ENCODE measurements at places on chromosomes 7 and 10. TPM values are rescaled to one million over a fixed set of nuclear protein-coding genes. Genes with fewer than 3 reads are reported as not detected.

DNA sequence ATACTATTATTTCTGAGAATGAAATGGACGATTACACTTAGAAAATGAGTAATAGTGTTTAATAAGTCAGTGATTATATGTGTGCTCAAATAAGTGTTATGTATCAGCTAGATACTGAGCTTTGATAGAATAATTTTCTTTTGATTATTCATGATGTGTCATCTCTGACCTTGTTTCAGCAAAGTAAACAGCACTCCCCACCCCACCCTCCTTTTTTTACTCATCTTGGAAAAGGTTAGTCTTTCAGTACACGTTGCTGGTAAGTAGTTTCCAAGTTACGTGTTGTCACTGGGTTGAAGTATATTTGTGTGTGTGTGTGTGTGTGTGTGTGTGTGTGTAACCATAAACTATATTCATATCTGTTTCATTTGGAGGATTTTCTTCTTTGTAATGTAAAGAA lies 84.1 kb downstream of the GNAI1 start:
- DNase-seq, result no peak
- no peak overlapping the region for H3K27ac ChIP-seq

DNA sequence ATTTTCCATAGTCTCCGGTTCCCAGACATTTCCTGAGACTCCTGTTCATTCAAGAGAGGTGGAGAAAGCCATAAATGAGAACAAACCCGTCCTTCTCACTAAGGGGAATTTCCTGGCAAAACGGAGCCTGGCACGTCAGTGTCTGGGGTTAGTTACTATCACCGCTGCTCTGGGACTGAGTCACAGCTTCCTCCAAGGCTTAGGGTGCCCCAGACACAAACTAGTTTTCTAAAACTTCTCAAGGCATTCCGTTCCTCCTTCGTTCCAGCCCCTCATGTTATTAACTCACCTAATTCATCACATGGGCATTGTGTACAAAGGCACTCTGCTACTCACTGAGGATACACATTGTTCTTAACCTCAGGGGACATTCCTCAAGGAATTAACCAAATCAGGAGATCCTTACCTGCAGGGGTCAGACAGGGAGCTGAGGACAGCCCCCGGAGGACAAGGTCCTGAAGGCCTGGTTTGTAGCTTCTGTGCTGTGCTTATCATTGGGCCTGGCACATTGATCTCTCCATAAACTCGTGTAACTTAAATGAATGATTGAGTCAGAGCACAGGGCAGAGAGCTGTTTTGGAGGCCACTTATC lies 103.0 kb upstream of the KLF6 start:
- no peaks in the 10 kb centered on the region for H3K36me3 ChIP-seq
- H3K4me3 ChIP-seq, result no peak overlapping the region
- DNase-seq, result peak; percentile 83
- no peaks in the 10 kb centered on the region for H3K27me3 ChIP-seq
- H3K4me1 ChIP-seq, result peaks cover 25% of the 10 kb centered on the region
- H3K27ac ChIP-seq, result peak overlapping the region; percentile 93

DNA sequence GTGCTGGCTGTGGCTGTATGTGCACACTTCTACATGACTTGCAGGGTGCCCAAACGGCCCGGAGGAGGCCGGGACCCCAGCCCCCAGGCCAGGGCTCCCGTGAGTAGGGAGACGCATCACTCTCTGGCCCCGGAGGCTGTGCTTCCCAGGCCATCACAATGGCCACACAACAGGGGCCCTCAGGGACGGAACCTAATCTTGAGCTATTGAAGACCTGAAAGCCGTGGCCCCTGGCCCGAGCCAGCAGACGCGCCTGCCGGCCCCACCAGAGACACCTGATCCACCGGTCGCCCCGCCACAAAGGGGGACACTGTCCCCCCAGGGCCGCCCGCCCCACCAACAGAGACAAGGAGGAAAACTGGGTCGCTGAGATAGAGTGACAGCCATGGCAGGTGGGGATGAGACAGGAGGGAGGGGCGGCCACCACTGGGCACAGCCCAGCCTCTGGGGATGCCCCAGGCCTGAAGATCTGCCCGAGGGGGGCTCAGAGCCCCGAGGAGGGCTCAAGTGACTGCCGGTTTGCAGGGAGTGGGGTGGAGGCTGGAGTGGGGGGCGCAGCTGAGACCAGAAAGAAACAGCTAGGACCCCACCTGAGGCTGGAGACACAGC lies 10.2 kb upstream of the LFNG start:
- no peaks in the 10 kb centered on the region for H3K36me3 ChIP-seq
- peaks cover 7% of the 10 kb centered on the region for H3K4me1 ChIP-seq
- no peak for DNase-seq

DNA sequence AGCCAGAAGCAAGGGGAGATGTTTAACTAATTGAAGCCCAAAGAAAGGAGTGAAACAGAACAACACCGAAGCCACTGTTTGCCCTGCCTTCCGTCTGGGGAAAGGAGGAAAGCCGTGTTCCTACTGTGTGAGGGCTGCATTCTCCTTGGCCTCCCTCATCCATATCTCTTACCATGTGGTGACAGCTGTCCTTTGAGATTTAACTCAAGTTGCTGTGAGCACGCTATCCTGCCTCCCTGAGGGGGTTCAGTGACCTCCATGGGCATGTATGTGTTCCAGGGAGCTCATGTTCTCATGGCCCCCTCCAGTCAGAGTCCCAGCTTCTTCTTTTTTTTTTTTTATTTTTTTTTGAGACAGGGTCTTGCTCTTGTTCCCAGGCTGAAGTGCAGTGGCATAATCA lies 26.2 kb upstream of the CRHR2 start:
- no peak overlapping the region for H3K27ac ChIP-seq
- no peaks in the 10 kb centered on the region for H3K27me3 ChIP-seq
- no peaks in the 10 kb centered on the region for H3K36me3 ChIP-seq
- no peak for DNase-seq
- H3K4me1 ChIP-seq, result no peaks in the 10 kb centered on the region
- no peak overlapping the region for H3K4me3 ChIP-seq

DNA sequence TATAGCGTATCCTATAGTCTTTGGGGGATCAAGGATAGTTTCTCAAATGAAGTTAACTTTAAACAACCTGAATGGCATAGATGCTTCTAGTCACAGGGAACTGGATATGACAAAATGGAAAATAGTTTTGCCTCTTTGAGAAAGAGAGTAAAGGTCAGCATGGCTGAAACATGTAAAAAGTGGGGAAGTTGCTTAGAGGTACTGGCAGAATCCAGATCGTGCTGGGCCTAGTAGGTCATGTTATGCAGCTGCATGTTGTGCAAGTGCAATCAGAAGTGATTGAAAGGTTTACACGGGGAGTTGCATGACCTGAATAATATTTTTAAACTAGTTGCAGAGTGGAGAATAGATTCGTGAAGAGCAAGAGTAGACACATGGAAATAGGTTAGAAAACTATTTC lies 201.1 kb upstream of the HDAC9 start:
- no peak for DNase-seq
- no peak overlapping the region for H3K4me3 ChIP-seq
- H3K27me3 ChIP-seq, result no peaks in the 10 kb centered on the region
- no peaks in the 10 kb centered on the region for H3K36me3 ChIP-seq
- no peaks in the 10 kb centered on the region for H3K4me1 ChIP-seq
- no peak overlapping the region for H3K27ac ChIP-seq

DNA sequence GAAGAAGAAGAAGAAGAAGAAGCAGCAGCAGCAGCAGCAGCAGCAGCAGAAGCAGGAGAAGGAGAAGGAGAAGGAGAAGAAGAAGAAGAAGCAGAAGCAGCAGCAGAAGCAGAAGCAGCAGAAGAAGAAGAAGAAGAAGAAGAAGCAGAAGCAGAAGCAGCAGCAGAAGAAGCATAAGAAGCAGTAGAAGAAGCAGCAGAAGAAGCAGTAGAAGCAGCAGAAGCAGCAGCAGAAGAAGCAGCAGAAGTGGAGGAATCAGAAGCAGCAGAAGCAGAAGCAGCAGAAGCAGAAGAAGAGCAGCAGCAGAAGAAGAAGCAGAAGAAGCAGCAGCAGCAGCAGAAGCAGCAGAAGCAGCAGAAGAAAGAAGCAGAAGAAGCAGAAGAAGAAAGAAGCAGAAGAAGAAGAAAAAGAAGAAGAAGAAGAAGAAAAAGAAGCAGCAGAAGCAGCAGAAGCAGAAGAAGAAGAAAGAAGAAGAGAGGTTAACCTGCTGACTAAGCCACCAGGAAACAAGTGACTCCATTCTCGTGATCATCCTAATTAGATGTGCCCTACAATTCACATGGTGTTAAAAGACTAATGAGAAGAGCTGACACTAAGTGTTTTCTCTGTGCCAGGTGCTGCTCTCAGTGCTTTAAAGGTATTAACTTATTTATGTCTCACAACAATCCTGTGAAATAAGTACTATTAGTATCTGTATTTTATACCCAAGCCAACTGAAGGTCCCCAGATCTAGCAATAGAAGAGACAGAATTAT lies 11.6 kb downstream of the CDNF start:
- H3K4me3 ChIP-seq, result no peak overlapping the region
- no peak overlapping the region for H3K27ac ChIP-seq
- no peaks in the 10 kb centered on the region for H3K27me3 ChIP-seq
- no peak for DNase-seq

DNA sequence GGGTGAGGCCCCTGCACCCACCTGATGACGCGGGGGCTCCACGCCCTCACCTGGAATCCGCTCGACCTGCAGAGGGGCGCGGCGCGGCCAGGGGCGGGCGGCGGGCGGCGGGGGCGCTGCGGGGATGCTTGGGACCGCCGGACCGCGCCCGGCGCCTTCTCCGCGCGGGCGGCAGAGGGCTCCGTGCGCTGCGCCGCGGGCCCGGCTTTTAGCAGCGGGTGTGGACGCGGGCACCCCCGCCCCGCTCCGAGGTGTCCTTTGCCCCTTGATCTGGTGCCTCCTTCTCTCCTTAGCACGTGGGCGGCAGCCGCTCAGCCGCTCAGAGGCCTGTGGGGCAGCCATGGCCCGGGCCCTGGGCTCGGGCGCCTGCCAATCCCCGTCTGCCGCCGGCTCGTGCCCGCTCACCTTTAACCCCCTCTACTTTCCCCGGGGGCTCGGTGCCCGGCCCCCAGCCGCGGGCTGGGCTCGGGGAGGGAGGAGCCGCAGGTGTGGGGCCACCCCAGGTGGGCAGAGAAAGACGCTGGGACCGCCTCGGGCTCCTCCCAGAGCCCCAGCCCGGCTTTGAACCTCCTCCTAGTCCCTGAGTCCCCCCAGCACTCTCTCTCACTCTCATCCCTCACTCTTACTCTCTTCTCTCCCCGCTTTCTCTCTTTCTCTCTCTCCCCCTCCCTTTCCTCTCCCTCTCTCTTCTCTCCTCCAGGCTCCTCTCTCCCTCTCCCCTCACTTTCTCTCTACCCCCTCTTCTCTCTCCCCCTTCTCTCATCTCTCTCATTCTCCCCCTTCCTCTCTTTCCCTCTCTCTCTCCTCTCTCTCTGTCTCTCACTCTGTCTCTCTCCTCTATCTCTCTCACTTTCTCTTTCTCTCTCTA lies 19.7 kb upstream of the VPS37D start:
- peaks cover 15% of the 10 kb centered on the region for H3K27me3 ChIP-seq
- H3K4me1 ChIP-seq, result peaks cover 9% of the 10 kb centered on the region
- H3K27ac ChIP-seq, result no peak overlapping the region
- no peak for DNase-seq

GRCh38 chr7:135717693-135718092 lies 10.3 kb downstream of the SLC13A4 start:
- peaks cover 6% of the 10 kb centered on the region for H3K4me1 ChIP-seq
- H3K27ac ChIP-seq, result no peak overlapping the region
- H3K27me3 ChIP-seq, result no peaks in the 10 kb centered on the region
- H3K4me3 ChIP-seq, result no peak overlapping the region
- DNase-seq, result no peak

DNA sequence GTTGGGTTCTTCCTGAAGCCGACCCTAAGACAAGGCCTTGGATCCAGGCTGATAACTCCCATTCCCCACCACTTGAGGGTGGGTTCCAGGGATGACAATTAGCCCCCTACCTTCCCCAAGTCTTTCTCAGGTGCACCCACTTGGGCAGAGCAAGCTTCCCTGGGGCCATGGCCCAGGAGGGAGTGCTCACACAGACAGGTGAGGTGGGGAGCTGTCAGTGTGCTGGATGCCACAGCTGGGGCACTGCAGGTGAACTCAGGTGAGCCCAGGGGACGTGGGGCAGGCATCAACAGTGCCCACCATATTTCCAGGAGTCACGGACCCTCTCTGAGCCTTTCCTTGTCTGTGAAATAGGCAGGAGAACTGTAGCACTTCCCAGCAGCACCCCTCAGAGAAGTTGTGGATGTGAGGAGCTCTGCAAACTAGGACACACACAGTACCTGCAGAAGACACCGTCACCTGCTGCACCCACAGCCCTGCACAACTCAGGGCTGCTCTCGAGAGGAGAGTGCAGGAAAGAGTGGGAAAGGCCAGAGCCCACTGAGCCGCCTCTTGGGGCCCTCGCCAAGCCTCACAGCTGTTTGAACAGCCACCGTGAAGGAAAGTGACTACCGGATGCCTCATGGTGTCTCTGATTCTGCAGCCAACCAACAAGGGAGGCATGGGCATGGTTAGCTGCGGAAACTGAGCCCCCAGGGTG lies 17.9 kb downstream of the SH3PXD2A start:
- no peaks in the 10 kb centered on the region for H3K27me3 ChIP-seq
- no peak overlapping the region for H3K4me3 ChIP-seq
- no peaks in the 10 kb centered on the region for H3K36me3 ChIP-seq

DNA sequence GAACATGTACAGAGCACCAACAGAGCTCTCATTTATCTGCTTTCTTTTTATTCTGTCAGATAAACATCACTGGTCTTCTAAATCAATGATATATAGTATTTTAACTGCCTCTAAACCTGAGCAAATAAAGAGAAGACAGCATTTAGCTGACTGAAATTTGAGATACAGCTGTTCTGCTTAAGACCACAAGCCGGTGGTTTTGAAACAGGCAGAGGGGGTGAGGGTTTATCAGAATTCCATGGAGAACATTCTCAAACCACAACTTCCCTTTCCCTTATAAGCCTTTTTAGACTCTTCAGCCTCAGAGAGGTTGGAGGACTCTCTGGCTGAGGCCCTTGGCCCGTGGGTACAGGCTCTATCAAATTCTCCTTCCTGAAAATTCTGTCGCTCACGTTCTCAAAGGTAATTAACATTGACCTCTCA lies 87.4 kb upstream of the RSU1 start:
- H3K36me3 ChIP-seq, result no peaks in the 10 kb centered on the region
- H3K27ac ChIP-seq, result no peak overlapping the region
- DNase-seq, result no peak
- H3K4me1 ChIP-seq, result no peaks in the 10 kb centered on the region
- no peaks in the 10 kb centered on the region for H3K27me3 ChIP-seq

- DNase-seq, result no peak
- no peak overlapping the region for H3K27ac ChIP-seq
- H3K4me1 ChIP-seq, result no peaks in the 10 kb centered on the region
- no peaks in the 10 kb centered on the region for H3K36me3 ChIP-seq
- H3K4me3 ChIP-seq, result no peak overlapping the region
- H3K27me3 ChIP-seq, result no peaks in the 10 kb centered on the region
Measured at GRCh38 chr7:156487811-156488533, 152.6 kb upstream of the RNF32 start.

PLPP4 gene
- 2.6 TPM for total RNA-seq

ARMS2 gene
- total RNA-seq, result 1.1 TPM

GPR15LG gene
- not detected for total RNA-seq

Data from sigmoid colon (tissue), 7 donors.